Activated CD8-positive, alpha-beta memory T cell treated with anti-CD3 and anti-CD28 coated beads for 48 hours (primary cell): ENCODE measurements at places on chromosomes 11 and 22.

GRCh38 chr11:115637599-115638241 lies 133.5 kb upstream of the CADM1 start:
- DNase-seq, result no peak

GRCh38 chr22:17639247-17639741 lies 737 bp downstream of the BCL2L13 start:
- DNase-seq, result no peak

- no peak for DNase-seq
Observed at GRCh38 chr11:76347466-76347865, 33.5 kb downstream of the THAP12 start.

- DNase-seq, result no peak
Observed at GRCh38 chr11:46149826-46150225, 28.6 kb upstream of the PHF21A start.

- no peak for DNase-seq
Observed at GRCh38 chr22:42389143-42389542, 43.1 kb downstream of the NFAM1 start.

DNA sequence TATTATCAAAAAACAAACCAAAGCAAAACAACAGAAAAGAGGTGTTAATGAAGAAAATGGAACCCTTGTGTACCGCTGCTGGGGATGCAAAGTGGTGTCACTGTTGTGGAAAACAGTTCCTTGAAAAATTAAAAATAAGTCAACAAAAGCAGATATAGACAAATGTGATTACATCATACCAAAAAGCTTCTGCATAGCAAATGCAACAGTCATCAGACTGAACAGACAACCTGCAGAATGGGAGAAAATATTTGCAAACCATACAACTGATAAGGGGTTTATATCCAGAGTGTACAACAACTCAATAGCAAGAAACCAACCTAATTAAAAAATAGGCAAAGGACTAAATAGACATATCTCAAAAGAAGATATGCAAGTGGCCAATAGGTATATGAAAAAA lies 22.9 kb upstream of the CARS1 start:
- no peak for DNase-seq

- no peak for DNase-seq
Observed at GRCh38 chr11:119044708-119045107, 12.3 kb downstream of the HYOU1 start.

DNA sequence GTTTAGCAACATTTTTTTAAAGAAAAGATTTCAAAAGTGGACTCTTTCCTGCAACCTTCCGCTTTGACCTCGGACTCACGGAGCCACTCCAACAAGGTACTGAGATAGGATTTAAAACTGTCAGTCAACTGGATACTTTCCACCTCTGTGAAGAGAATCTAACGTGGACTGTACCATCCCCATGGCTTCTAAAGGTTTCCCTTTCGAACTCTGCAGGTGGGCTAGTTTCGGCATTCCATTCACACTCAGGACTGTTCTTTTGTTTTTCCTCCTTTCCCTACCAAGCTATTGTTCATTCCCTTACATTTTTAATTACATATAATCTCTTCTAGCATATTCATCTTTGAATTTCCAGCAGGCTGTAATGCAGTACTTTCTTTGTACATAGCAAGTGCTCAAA lies 88.5 kb upstream of the AKIP1 start:
- DNase-seq, result no peak

GRCh38 chr11:64874308-64875240 lies 3.8 kb downstream of the EHD1 start:
- DNase-seq, result no peak

GRCh38 chr11:128516886-128517285 lies 70.5 kb downstream of the ETS1 start:
- no peak for DNase-seq

DNA sequence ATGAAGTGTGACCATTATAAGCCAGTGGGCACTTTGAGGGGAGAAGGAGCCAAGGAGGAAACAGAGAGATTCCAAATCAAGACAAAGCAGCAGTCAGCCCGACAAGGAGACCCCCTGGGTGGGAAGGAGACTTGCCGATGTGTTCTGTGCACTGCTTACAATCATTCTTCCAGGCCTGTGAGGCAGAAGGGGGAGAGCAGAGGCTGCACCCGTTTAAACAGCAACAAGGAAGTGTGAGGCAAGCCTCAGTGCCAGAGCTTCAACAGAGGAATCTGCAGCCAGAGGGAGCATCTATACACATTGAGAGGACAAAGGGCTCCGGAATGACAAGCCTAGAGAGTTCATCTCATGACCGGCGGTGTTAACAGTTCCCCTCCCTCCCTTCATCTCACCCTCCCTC lies 121.1 kb downstream of the NXPE2 start:
- no peak for DNase-seq

DNA sequence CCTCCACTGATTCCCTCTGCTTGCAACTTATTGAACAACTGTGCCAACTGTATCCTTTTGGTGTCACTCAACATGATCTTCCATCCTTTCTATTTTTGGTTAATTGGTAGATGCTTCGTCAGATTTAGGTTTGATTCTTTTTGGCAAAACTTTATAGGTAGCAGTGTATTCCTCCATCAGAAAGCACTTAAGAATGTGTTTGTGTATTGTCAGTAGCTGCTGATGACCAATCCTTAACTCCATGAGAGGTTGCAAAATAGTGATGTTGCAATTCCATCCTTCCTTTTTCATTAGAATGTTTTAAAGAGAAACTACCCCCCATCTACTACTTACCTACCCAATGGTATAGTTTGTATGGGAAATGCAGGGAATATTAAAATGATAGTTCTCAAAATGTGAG lies 22.1 kb downstream of the FAM76B start:
- no peak for DNase-seq

DNA sequence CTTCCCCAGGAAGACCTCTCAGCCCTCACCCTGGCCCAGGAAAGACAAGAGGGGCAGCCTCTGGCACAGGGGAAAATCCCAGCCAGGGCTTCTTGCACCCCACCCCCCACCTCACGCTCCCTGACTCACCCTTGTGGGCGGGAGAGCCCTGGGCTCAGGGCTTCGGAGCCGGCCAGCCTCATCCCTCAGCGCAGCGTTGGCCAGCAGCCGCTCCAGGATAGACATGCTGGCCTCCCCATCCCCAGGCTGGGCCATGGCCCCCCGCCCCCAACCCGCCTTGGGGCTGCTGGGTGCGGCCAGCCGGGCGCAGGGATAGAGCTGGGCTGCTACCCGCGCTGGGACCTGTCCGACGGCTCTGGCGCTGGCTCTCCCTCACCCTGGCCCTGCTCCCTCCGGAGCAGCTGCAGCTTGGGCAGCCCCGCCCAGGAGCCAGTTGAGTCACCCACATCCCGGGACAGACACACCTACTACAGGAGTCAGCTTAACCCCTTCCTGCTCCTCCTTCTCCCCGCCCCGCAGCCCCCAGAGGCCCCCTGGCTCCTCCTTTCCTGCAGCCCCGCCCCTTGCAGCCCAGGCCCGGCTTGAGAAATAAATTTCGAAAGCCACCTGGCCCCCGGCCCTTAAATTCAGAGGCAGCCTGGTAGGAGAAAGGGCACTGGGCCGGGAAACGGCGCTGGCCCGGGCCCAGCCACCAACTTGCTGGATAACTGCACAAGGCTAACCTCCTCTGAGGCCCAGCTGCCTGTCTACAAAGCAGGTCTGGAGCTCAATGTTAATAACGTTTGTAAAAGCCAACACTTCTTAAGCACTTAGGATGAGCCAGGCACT lies 13.4 kb downstream of the TNKS1BP1 start:
- peak; percentile 62 for DNase-seq

DNA sequence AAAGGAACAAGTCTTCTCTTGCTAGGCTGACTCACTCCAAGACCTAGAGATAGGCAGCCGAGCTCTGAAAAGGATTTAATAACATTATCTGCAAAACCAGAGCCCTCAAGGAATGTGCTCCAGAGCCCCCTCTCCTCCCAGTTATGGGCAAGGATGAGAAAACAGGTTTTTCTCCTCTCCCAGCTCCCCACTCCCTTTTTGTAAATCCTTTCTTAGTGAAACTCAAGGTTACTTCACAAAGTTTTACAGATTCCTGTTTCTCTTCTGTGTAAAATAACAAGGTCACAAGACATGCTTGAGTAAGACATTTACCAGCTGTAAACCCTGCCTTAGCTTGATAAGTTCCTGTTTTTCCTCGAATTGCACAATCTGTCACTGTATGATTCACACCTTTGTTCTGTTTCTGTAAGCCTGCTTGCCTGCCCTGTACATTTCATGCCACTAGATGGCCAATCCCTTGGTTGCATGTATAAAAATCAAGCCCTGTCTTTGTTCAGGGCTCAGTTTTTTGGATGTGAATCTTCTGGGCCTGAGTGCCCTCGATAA lies 489.4 kb downstream of the KCNA4 start:
- DNase-seq, result no peak

DNA sequence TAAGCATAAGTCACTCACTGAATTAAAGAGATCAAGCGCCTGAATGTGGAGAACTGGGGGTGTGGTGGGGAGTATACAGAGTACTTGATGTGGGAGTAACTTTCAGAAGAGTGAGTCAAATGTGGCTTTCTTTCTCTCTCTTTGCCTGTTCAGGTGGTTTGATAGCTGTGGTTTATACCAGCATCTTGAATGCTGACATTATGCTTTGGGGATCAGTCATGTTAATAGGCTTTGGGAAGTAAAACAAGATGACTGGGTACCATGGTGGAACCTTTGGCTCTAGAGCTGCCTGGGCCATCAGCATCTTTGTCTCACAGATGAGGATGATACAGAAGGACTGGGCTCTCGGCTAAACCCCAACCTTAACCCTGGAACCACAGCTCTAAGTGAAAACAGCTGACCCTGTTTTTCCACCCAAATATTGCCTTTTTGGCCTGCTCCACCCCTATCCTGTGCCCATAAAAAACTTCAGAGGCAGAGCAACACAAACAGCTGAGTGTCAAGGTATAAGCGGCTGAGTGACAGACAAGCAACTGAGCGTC lies 58.2 kb upstream of the GNAZ start:
- no peak for DNase-seq

DNA sequence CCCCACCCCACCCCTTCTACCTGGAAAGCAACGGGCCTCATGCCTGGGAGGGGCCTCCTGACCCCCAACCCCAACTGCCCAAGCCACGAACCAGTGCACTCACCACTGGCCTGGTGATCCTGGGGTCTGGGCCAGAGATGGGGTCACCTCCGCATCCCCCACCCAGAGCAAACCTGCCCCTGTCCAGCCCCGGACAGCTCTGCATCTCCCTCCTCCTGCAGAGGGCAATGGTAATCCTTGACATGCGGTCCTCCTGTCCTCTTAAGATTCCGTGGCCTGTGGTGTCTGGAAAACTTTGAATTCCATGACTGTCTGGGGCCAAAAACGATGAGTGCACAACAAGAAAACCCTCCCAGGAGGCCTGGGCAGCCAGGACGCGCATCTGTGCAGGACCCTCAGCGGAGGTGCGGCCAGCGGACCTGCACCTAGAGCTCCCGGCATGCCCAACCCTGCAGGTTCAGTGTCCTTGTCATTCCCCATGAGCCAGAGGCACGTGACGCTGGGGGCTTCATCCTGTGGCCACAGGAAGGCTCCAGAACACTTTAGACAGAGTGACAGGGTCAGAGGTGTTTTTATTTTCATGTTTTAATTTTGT lies 16.1 kb upstream of the PPARA start:
- no peak for DNase-seq

- DNase-seq, result no peak
Observed at GRCh38 chr11:69301455-69302401, 7.8 kb downstream of the MYEOV start.

DNA sequence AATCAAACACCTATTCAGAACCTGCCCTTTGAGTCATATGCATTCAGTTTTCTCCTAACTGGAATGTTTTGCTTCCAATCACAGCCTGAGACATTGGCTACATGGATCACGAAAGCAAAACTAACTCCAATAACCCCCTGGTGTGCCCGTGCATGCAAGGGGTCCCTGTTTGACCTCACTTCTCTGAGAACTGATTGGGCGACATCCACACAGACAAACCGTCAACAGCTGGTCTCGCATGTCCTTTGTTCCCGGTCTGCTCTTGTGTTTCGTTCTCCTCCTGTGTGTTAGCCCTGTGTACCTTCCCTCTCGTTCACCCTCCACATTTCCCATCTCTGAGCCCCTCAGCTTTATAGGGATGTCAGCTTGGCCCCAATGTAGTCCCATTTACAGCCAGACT lies 67.2 kb upstream of the TTC12 start:
- DNase-seq, result no peak

DNA sequence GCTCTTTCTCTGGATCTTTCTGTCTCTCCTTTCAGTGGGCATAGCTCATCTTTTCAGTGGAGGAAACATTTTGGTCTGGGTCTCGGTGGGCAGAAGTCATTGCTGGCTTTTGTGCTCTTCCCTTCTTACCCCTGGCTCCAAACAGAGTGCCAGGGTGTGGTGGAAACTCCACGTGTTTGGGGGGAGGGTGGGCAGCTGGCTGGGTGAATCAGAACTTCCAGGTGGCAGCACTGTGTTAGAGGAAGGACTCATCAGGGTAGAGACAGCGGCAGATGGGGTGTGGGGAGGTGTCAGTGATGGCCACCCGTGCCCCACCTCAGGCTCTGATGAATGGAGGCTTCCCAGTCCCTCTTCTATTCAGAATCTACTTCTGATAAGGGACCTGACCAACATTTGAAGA lies 114.0 kb downstream of the GRIK4 start:
- no peak for DNase-seq

DNA sequence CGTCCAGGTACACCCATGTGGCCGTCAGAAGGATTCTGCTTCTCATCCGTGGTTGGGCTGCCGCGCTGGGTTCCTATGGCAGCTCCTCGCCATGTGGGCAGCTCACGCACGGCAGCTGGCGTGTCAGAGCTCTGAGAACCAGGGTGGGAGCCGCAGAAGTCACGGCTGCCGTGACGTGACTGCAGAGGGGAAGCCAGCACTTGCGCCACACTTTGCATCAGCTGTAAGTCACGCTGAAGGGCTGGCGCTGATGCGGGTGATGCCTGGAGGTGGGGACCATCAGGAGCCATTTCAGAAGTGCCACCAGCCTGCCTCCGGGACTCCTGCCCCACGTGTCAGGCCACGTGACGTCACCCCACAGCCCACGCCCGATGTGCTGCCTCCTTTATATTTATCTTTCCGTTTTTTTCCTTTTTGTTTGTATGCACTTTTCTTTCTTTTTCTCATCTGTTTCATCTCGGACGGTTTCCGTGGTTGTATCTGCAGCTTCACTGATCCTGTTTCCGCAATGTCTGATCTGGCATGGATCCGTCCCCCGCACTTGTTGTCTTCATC lies 133.2 kb downstream of the IGLL1 start:
- no peak for DNase-seq

DNA sequence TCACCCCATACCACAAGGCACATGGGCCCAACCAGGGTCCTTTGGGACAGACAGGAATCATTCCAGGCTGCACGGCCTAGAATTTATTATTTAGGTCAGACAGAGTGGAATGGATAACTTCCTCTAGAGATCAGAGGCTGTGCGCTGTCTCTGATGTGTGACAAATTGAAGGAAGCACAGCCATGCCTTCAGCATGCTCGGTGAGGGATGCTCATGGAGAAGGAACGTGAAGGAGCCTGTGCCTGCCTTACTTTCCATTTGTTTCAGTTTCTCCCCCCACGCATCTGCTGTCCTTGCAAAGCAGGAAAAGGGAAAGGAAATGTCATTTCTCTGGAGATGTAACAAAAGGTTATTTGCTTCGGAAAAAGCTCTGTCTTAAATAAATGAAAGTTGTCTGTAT lies 644.1 kb downstream of the OPCML start:
- no peak for DNase-seq
